ENCODE measurements at places on chromosomes 4 and X.
A peak's percentile ranks its signal among the peaks of the same experiment; 100 is the strongest.

GRCh38 chr4:86522349-86522748 is 71.8 kb upstream of the PTPN13 start:
- DNase-seq: no peak

DNA sequence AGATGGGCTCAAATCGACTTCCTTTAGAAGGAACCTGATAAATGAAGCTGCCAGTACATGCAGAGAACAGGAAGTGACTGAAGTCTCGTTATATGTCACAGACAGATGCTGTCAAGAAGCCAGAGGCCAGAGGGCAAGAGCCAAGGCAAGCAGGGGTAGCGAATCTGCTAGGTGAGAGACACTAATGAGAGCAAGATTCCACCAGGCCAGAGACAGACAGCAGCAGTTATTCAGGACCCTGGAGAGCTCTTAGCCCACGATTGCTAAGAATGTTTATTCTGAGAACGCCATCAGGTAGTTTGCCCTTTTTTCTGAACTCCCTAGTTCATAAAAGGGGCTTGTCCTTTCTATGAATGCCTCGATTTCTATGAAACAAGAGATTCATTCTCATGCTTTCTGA is 73.7 kb downstream of the BEND2 start:
- DNase-seq: no peak

DNA sequence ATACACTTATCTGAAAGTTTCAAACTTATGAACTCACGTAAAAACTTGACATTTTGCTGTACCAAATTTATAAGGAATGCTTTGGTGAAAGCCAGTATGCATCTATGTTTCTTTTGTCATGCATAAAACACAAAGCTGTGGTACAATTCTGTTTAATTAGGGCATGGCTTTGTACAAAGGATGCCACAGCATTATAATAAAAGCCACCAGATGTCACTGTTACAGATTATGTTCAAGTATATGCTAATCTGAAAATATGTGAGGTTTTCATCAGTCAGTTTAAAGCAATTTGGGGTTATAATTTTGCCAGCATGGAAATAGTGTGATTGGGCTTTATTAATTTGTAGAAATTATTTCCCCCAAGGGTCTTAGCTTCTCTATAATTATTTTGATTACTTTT is 69.0 kb downstream of the ATOH1 start:
- DNase-seq: no peak

- no peak for DNase-seq
Observed at GRCh38 chr4:139560406-139561104, 4.5 kb upstream of the SETD7 start.

- no peak for DNase-seq
Observed at GRCh38 chrX:110043506-110043905, 40.6 kb downstream of the TMEM164 start.

DNA sequence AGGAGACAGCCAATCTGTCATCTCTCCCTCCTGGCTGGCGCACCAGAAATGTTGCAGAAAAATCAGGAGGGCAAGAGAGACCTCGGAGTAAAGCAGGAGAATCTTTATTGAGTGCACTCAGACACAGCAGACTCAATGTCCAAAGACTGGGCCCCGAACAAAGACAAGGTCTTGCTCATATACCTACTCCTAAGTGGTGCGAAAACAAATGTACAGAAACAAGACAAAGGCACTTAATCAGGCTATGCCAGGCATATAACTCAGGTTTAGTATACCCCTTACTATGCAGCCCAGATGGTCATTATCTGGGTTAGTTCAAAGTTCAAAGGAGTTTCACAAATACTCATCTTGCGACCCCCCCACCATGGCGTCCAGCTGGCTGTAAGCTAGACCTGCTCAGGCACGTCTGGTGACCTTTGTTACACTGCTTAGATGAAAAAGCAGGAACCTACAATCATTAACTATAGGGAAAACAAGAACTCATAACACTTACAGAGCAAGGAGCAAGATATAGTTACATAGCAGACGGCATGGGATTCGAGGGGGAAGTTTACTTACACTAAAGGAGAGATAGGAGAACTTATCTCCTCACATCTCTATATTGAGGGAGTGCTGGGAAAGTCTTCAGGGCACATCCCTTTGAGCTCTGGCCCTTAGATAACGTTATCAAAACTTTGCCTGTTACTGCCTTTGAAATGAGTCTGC is 27.5 kb downstream of the SULT1E1 start:
- no peak for DNase-seq

DNA sequence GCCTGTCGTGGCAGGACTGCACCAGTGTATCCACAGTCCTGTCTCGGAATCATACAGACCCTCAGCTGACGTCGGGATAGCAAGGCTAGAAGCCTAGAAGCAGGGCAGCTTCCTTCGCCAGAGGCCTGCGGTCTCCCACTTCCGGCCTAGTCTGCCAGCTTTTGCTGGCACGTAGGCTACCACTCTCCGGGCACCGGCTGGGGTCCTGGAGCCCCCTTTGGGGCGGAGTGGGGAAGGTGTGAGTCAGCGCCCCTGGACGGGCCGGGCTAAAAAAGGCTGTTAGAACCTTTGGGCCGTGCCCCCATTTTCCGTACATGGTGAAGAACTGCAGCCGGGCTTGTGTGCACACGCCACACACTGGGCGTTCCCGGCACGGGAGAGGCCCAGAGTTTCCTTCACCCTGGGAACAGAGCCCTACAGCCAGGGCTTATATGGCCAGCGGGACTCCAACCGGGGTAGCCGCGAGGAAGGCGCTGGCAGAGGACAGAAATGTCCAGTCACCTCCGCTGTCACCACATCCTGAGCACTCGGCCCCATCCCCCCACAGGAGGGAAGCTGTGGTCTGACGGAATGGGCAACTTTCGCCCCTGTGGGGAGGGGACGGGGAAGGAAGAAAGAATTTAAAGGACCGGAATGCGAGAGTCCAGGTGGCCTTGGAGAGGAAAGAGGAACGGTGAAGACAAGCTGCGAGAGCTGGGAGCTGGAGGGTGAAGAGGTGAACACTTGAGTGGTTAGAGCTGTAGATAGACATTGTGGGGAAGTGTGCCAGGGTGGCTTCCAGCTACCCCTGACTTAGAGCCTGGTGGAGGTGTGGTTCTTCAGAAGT is 4.6 kb downstream of the MAGIX start:
- DNase-seq: peak; percentile 44

- DNase-seq: no peak
Observed at GRCh38 chrX:20149326-20149725, 7.7 kb upstream of the EIF1AX start.

DNA sequence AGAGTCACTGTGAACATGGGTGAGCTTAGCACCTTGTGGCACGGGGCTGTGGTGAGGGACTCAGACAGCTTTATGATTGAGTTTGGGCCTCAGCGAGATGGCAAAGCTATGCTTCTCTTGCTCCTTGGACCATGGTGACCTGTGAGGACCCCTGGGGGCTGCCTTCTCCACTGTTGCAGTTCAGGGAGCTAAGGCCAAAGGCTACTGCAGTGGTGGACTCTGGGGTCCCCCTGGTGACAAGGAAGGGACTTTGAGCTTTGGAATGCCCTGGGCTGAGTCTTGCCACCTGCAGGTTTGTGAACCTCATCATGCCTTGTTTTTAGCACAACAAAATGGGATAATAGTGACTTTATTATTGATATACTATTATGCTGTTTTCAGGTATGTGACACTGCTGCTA is 36.5 kb downstream of the TBL1X start:
- no peak for DNase-seq

DNA sequence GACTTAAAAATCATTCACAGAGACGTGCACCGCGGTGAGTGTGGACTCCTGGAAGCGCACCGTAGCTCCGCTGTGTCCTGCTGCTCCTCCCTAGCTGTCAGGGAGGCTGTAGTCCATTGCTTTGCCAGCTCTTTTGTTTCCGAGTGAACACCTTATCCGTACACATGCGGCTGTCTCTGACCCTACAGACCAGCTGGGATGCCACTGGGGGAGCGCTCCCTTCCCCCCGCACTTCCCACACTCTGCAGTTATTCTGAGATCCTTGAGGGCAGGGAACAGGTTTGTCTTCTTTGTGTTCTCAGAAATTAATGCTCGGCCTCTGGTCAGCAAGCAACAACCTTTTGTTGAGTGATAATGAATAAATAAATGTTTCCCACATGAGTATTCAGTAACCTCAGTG is 33.7 kb upstream of the MSANTD1 start:
- DNase-seq: no peak

DNA sequence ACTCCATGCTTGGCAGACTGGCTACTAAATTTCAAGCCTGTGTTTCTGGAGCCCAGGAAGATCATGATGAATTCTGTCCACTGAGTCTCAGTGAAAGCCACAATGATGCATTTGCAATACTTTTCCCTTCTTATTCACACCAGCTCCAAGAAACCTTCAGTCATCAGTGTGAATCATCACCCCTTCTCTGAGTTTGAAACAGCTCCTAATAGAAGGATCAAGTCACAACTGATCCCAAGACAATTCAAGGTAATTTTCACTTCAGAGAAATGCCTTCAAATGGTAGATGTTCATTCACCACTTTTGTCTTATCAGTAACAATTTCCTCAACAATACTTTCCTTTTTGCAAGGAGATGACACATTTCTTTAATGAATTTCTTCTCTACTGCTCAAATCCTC is 257.4 kb downstream of the NLGN4X start:
- no peak for DNase-seq

DNA sequence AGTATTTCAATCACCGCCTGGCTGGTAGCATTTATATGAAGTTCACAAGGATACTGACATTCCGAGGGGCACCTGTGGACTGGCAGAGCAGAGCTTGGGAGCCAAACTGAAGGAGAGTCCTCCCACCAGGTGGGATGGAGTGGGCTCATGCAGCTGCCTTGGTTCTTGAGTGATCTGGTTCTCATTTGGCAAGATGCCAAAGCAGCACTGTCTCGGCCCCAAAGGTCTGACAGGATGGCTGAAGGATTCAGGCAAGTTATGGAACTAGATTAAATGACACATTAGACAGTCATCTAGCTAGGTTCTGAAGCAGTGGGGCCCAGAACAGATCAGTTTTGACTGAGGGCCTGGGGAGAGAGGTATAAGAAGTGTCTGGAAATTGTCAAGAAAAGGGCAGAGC is 3.2 kb downstream of the FGF16 start:
- no peak for DNase-seq

DNA sequence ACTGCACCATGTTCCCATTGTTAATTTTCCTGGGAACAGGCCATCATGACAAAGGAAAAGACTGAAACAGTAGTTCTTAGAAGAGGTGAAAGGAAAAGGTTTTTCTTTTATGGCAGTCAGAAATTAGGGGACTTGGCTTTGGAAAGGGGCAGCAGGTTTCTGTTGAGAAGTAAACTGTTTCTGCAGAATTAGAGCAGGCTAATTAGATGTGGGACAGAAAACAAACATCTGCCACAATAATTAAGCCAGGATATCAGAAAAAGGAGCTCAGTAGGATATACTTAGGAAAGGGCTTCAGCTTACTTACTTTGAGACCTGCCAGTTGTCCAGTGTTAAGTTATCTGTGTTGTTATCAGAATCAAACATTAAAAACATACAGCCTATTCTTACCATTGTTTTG is 36.7 kb upstream of the STPG2 start:
- no peak for DNase-seq

DNA sequence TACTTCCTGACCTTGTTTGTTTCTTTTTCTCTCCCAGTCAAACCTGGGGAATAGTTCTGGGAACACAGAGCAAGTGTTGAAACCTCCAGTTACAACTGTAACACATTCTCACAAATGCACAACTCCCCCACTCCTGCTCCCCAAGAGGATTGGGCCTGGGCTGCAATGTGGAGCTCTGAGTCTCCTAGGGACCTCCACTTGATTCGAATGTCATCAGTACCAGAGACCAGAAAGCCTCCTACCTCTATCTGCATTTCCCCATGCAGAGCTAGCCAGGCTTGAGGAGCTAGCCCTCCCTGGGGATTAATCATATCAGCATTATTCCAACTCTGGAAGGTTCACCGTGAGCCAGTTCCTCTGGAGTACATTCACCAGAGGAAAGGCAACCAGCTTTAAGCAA is 41.7 kb upstream of the CITED1 start:
- DNase-seq: no peak

GRCh38 chr4:41458689-41459088 is 79.3 kb upstream of the LIMCH1 start:
- no peak for DNase-seq

DNA sequence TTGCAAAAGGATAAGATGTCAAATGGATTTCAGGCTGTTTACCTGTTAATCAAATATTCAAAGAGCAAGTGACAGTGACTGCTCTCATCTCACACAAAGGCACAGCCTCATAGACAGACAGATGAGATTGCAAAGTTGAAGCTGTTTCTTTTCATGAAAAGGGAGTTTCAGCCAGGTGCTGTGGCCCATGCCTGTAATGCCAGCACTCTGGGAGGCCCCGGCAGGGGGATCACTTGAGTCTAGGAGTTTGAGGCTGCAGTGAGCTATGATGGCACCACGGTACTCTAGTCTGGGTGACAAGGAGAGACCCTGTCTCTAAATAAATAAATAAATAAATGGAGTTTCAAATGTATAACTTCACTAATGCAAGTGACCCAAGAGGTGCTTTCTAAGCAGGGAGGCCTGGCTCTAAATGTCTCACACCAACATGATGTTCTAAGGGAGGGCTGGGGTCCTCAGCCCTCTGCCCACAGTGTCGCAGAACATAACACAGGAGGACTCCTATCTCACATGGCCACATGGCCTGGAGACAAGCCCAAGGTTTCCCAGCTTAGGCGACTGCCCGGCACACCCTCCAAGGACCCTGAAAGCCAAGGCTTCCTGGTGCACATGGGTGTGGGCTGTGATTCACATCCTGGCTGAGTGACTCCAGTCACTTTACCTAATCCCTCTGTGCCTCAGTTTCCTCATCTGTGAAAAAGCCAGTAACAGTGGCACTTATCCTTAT is 26.8 kb downstream of the PPP2R2C start:
- DNase-seq: no peak

DNA sequence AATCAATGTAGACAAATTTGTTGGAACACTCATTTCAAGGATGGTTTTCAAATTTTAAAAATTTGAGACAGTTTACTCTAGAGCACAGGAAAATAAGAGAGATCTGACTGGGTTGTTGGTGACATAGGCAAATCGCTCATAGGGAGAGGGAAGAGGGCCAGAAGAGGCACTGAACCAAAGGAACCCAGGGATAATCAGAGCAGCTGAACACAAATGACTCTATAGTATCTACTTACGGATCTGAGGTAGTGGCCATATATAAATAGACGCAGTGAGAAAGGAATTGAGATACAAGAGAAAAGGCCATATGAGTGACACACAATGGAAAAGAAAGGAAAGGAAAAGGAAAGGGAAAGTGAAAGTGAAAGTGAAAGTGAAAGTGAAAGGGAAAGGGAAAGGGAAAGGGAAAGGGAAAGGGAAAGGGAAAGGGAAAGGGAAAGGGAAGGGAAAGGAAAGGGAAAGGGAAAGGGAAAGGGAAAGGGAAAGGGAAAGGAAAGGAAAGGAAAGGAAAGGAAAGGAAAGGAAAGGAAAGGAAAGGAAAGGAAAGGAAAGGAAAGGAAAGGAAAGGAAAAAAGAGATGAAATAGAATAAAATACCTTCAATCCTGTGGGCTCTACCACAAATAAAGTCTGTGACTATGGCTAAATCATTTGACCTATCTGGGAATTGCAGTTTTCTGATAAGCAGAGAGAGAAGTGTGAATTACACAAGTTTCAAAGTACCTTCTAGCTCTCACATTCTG is 759.2 kb downstream of the DMD start:
- DNase-seq: no peak
